ENCODE measurements at places on chromosomes 5 and 9.

DNA sequence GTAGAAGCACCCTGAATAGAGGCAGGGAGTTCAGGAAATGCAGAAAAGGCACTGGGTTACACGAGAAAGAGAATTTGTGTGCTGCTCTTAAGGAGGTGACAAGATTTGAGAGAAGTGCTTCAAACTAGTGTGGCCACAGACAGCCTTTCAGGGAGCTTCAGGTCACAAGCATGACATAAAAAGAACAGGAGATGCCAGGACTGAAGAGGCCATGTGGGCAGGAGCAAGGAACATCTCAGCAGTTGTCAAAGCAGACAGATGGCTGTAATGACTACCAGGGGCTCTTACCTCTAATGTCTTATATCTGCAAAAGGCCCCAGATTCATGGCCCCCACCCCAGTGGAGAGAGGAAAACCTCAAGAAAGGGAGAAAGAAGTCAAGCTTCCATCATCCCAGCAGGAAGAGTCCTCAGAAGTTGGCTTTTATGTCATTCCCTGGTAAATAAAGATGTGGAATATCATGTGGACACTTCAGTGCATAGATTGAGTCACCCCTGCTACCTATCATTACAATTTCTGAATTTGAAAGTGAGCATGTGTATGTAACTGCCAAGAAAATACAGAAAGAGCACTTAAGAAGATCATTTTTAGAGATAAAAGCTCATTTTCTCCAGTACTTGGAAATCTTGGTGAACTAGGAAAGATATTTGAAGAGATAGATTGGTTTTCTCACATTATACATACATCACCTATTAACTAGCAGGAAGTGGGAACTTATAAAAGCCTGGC is 214.4 kb upstream of the RORB start:
- DNase-seq, result no peak

DNA sequence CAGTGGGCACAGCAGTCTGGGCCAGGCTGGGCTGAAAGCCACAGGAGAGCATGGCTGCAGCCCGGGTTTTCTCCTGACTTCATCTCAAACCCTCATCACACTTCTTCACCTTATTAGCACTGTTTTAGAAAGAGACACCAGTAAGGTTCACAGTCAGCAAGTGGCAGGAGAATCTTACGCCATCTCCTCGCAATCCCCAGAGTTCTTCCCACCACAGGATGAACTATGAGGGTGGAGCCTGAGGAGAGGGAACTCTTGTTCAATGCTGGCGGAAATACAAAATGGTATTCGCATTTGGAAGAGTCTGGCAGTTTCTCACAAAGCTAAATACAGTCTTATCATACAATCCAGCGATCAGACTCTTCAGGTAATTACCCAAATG is 14.7 kb downstream of the BICD2 start:
- no peak for DNase-seq

DNA sequence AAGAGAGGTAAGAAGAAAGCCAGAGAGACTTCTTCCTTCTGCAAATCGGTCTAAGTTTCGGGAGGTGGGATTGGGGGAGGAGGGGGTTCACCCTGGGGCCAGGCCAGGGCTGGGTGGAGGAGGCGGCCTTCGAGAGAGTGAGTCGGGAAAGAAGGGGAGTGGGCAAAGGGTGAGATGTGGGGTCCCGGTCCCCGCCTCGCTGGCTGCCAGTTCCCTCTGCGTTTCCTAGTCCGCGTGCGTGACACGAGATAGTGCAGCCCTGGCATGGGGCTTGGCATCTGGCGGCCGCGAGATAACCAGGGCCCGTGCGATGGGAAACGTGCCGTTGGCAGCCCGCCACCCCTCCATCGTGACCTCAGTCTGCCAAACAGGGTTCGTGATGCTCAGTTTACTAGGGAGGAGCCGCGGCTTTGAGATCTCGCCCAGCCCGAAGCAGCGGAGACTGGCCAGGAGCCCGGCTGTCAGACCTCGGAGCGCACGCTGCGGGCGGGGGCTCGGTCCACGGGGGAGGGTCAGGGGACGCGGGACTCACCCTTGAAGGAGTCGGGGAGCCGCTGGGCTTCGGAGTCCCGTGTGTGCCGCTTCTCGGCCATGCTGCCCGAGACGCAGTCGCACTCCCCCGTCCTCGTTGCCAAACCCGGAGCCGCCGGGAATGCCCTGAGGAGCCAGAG is at the start of gene STOM:
STOM (minus strand) TSS at position 656 of the 671 bp plus-strand sequence; CDS start at position 593, 63 bp downstream.
- no peak for DNase-seq

GRCh38 chr5:126805063-126805462 is 28.1 kb downstream of the LMNB1 start:
- DNase-seq, result no peak

- no peak for DNase-seq
Measured at GRCh38 chr9:135340143-135340655, 139.4 kb upstream of the PPP1R26 start.

- peak; percentile 88 for DNase-seq
Measured at GRCh38 chr5:13987843-13988464, 43.5 kb upstream of the DNAH5 start.

DNA sequence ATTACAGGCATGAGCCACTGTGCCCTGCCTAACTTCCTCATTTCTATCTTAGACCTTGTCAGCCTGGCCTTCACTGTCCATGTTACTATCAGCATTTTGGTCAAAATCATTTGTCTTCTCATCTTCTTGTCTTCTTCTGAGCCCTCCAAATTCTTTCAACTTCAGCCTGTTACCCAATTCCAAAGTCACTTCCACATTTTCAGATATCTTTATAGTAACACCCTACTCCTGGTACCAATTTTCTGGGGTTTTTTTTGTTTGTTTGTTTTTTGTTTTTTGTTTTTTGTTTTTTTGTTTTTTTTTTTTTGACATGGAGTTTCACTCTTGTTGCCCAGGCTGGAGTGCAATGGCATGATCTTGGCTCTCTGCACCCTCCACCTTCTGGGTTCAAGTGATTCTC is 90.3 kb upstream of the LARP1 start:
- no peak for DNase-seq

- DNase-seq, result no peak
Measured at GRCh38 chr5:139647506-139648204, 494 bp upstream of the CXXC5 start.

DNA sequence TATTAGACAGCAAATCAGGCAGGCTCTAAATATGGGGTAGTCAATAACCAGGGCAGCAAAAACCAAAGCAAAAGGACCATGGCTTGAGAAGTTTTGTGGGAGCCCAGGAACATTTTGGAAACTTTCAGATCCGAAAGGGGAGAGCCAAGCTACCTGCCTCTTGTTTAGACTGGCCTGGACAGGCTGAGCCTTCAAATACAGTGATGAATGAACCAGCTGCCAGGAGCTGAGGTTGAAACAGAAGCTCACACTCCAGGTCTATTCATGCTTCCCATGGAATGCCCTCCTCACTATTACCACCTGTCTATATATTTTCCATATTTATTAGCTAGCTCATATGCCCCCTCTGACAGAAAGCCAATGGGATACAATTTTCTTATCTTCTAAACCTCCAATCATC is 150.8 kb upstream of the SLC44A1 start:
- no peak for DNase-seq

GRCh38 chr5:18119156-18119785 is 485.0 kb downstream of the TAF11L14 start:
- DNase-seq, result no peak

Data from HT-29 (cell line).